ENCODE measurements at places on chromosomes 13 and 19.

GRCh38 chr19:53868091-53868891 is 608 bp downstream of the MYADM start:
- no peak for DNase-seq

DNA sequence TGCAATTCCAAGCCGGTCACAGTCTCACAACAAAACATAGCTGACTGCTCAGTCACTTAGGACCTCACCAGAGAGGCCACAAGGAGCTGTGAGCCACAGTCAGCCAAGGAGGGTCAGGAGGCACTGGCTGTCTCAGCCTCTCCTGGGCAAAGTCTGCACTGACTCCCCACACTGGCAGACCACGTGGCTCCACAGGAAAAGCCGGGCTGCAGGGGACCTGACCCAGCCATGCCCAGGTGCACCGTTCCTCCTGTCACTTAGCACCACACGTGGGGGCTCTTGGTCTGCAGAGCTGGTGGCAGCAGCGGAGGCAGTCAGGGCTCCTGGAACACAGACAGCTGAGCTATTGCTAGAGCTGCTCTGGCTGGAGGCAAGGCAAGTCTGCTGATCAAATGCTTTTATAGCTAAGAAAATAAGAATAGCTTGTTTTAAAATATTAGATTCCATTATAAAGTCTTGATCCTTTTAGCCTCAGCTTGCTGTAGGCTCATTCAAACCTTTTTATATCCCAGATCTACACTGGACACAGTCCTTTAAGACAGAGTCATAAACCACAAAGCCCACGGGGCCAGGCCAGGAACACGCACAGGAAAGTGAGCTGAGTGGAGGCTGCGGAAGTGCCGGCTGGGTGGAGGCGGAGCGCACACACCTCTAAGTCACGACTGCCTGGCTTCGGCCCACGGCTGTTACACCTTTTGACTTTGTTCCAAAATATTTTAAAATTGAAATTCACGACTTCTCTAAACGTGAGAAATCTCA is 744.1 kb downstream of the UQCRFS1 start:
- no peak for DNase-seq

DNA sequence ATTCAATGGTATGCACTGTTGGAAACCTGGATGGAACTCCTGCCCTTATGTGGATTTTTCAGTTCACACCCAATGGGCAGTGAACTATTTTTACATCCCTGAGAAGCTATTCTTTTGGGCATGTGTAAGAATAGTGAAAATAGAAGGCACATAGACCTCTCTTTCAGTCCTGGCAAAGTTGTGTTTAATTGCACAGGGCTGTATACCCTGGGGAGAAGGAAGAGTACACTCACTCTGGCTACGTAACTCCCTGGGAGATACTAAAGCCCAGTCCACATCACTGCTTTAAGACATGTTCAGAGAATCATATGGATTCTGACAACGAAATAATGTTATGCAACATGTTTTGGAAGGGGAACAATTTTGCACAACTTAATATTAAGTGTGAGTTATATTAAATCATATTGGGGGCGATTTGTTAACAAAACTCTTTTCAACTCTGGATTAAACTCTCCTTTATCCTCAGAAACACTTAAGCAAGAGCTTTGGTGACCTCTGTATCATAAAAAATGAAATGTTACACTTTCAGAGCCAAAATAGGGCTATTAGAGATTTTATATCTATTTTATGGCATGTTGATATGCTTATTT is 166.1 kb downstream of the DCT start:
- DNase-seq: no peak

- DNase-seq: no peak
Observed at GRCh38 chr13:80462567-80462966, 121.6 kb upstream of the SPRY2 start.

DNA sequence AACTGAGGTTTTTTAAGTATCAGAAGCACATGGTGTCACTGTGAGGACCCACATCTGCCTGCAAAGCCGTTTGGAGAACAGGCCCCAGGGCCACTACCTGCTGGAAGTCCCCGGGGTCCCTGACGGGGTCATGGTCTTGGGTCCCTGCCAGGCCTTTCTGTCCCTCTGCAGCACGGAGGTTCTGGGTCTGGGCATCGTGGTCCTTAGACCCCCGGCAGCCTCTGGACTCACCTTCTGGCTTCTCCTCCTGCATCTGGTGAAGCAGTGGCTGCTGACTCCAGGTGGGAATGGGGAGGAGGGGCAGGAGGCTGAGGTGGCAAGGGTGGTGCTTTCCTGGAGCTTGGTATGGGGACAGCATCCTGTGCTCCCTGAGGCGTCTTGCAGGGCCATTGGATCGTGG is 198.6 kb downstream of the TEX29 start:
- no peak for DNase-seq

All from NCI-H1417 treated with DMSO at 0.1 percent for 48 hours (cell line).